ENCODE measurements at places on chromosomes 4 and X. TPM values are rescaled to one million over a fixed set of nuclear protein-coding genes. Genes with fewer than 3 reads are reported as not detected.
A peak's percentile ranks its signal among the peaks of the same experiment; 100 is the strongest.

Gene ANKRD17
- 57.7 TPM for total RNA-seq

Gene GPC4
- not detected for total RNA-seq

Gene COL4A6
- 0.10 TPM for total RNA-seq

Gene TEC
- not detected for total RNA-seq

Gene PTPN13
- total RNA-seq, result 56.3 TPM

Gene NUDT10
- total RNA-seq, result not detected

Gene DOK7
- total RNA-seq, result not detected

DNA sequence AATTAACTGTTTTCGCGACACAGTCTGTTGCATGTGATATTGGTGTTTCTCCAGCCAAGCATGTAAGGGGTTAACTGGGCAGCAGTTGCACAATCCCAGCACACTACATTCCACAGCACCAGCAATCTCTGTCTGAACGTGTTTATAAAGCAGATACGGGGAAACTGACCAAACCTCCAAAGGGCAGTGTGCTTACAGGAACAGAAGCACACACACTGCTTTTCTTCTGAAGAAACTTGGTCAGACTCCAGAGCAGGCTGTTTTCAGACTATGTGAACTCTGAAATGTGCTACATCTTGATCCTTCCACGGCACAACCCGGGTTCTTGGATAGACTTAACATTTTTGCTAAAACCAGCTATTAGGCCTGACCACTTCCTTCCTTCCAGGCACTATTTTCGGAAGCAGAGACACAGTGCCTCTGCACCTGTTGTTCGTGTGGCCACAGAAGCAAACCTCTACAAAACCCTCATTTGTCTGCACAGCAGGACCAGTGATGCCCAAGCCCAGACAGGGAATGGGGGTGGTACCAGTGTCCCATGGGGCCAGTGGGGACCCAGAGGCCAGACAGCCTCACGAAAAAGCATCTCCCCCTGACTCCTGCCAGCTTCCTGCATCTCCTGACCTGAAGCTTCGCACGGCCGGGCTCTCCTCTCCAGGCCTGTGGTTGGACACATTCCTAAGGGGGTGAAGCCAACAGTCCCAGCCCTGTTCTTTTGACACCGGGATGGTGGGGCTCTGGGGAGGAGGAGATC, 90.1 kb downstream of the IRF2 start:
- DNase-seq, result peak; percentile 67

- DNase-seq, result no peak
Measured at GRCh38 chrX:42715701-42716262, 62.2 kb downstream of the PPP1R2C start.

DNA sequence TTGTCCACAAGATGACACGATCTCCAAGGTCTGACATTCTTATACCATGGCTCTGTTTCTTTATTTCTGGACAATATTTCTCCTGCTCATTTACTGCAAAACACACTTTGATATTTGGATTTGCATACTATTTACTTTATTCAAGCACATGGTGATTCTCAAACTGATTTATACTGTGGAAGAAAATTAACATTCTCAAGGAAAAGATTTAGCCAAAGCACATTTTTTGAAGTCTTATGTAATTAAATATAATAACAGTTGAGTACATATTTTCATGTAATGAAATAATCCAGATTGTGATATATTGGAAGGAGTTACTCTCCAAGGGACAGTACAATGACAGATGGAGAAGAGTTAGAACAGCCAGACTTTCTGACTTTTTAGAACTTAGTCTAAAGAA, 155.8 kb upstream of the CT83 start:
- DNase-seq, result no peak

GRCh38 chr4:169090484-169091215, 80.6 kb upstream of the CBR4 start:
- no peak for DNase-seq

GRCh38 chr4:152118819-152119553, 358.2 kb upstream of the GATB start:
- no peak for DNase-seq

GRCh38 chr4:113383111-113383785, 333.8 kb downstream of the ANK2 start:
- DNase-seq, result peak; percentile 41

DNA sequence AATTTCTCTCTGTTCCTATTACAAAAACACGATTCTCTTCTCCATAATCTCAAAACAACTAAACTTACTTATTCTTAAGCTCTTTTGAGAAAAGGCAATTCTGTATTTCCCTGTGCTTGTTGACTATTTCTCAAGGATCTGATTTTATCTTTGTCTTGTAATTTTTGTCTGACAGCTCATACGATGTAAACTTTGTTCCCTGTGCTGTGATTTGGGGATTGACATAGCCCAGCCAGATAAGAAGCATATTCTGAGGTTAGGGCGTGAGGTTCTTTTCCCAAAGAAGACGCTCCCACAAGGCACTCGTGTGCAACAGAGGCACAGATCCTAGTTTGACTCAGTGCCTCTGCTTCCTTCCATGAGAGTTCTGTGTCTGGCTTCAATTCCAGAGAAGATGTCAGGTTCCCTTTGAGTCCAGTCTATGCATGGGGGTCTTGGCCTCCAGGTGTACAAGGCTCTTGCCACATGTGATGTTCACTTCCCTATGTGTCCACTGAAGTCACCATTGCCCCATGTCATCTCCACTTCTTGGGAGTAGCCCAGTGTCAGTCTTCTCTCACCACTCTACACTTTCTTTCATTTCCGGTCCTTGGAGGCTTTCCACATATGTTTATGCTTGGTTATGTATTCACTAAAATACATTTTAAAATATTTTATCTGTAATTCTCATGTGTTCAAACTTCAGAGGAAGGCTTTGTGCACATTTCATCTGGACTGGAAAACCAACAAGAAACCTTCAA, 94.8 kb downstream of the MID1 start:
- no peak for DNase-seq

DNA sequence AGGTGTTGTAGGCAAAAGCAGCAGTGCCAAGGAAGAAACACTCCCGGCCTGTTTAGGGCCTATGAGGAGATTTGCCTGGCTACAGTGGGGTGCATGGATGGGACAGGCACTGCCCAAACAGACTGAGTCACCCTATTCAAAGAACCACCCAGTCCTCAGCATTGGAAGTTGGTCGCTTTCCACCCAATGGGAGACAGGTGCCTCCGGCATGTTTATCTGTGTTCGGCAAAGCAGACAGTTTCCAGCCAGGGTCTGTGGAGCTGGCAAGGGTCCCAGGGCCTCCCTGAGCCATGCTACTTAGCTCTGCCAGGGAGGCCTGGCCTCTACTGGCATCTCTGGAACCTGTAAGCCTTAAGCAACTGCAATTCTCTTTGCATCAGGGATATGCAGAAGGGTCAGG, 165.1 kb upstream of the ATP6AP2 start:
- no peak for DNase-seq

- DNase-seq, result peak; percentile 30
Measured at GRCh38 chrX:149512225-149512885, 7.2 kb upstream of the IDS start.

GRCh38 chrX:109952985-109953905, 49.7 kb upstream of the TMEM164 start:
- no peak for DNase-seq

GRCh38 chr4:144451766-144452450, 194.0 kb upstream of the HHIP start:
- no peak for DNase-seq

- DNase-seq, result no peak
Measured at GRCh38 chr4:1799387-1800375, 6.6 kb downstream of the FGFR3 start.

- DNase-seq, result no peak
Measured at GRCh38 chr4:26050212-26050643, 136.2 kb downstream of the SMIM20 start.

DNA sequence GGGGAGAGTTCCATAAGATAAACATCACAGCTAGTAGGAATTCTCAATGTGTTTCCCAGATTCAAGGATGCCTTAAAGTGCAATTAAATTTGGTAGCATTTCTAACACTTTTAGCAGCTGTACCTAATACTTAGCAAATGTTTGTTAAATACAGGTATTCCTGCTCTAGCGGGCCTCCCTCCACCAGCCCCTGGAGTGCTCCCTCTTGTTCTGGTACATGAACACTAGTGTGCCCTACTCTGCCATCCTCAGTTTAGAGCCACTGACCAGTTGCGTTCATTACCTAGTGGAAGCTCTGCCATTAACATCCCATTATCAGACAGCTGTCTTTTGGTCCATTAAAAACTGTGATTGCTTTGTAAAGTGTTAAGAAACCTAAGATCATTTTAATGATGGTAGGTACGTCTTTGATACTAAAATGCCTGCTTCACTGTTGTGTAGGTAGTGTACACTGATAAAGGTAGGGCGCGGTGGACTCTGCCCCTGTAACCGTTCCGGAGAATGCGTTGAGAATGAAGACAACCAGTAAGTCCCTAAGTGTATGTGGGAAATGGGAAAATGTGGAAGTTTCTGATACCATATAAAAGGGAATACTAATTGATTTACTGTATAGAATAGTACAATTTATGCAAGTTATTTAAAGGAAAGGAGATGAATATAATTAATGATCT, 21.7 kb downstream of the KIAA0232 start:
- DNase-seq, result no peak

- peak; percentile 19 for DNase-seq
Measured at GRCh38 chr4:75634951-75635350, 4.6 kb upstream of the CDKL2 start.

- peak; percentile 11 for DNase-seq
Measured at GRCh38 chr4:173013232-173013930, 155.2 kb upstream of the GALNT7 start.

Data from HFFc6 (cell line).